Smooth muscle cell of bladder (primary cell): ENCODE measurements at places on chromosomes 1 and 21. TPM values are rescaled to one million over a fixed set of nuclear protein-coding genes. Genes with fewer than 3 reads are reported as not detected.

The KRTAP19-1 gene
- total RNA-seq: not detected in 2 replicates

The NBPF20 gene
- 1.6 and 2.0 TPM in 2 replicates for total RNA-seq

The ZNF697 gene
- 8.7 and 10.2 TPM in 2 replicates for total RNA-seq

The TAF5L gene
- 11.9 and 14.1 TPM in 2 replicates for total RNA-seq

The MAGI3 gene
- total RNA-seq: 9.4 and 9.8 TPM in 2 replicates

The ANKRD65 gene
- 0.28 and 0.46 TPM in 2 replicates for total RNA-seq

The CA14 gene
- total RNA-seq: not detected in 2 replicates

The GREM2 gene
- total RNA-seq: 7.8 and 10.0 TPM in 2 replicates

The OR2AK2 gene
- total RNA-seq: not detected in 2 replicates

The KDF1 gene
- not detected in 2 replicates for total RNA-seq

The GSTM5 gene
- total RNA-seq: 8.5 and 13.3 TPM in 2 replicates

The BGLAP gene
- 0.09 and 0.14 TPM in 2 replicates for total RNA-seq

The PRRC2C gene
- total RNA-seq: 26.2 and 34.9 TPM in 2 replicates

The TRAF3IP3 gene
- total RNA-seq: under 0.01 and 0.28 TPM in 2 replicates

The NME7 gene
- total RNA-seq: 12.2 and 17.7 TPM in 2 replicates

The MPL gene
- not detected in 2 replicates for total RNA-seq

The KCNK1 gene
- total RNA-seq: 6.7 and 9.5 TPM in 2 replicates

The PLA2G2A gene
- total RNA-seq: 0.28 and 0.46 TPM in 2 replicates

The PKLR gene
- total RNA-seq: under 0.01 TPM in 1 of 2 replicates, not detected in the other

The ACTA1 gene
- total RNA-seq: not detected in 2 replicates

The UMODL1 gene
- total RNA-seq: 0.09 and 0.14 TPM in 2 replicates

The RWDD3 gene
- total RNA-seq: 12.2 and 15.3 TPM in 2 replicates

The FABP3 gene
- total RNA-seq: 58.3 and 116 TPM in 2 replicates

The CALML6 gene
- 0.28 TPM in 2 replicates for total RNA-seq

The REN gene
- 0.14 and 0.28 TPM in 2 replicates for total RNA-seq

The STIL gene
- total RNA-seq: 1.7 and 2.6 TPM in 2 replicates

The TNFSF18 gene
- under 0.01 TPM in 1 of 2 replicates, not detected in the other for total RNA-seq

The RGS8 gene
- total RNA-seq: not detected in 2 replicates

The RXFP4 gene
- total RNA-seq: not detected in 2 replicates

The OR2T11 gene
- not detected in 2 replicates for total RNA-seq

The C1QTNF12 gene
- total RNA-seq: 0.83 and 1.3 TPM in 2 replicates

The GPA33 gene
- total RNA-seq: not detected in 2 replicates

The SPRR5 gene
- not detected in 2 replicates for total RNA-seq

The OLIG2 gene
- not detected in 2 replicates for total RNA-seq

The HSD3B2 gene
- not detected in 2 replicates for total RNA-seq

The CR1 gene
- total RNA-seq: not detected in 2 replicates

The FAM163A gene
- under 0.01 TPM in 2 replicates for total RNA-seq

The PAPPA2 gene
- total RNA-seq: 3.8 and 9.3 TPM in 2 replicates

The PPP2R5A gene
- 17.3 and 23.5 TPM in 2 replicates for total RNA-seq

The CNN3 gene
- total RNA-seq: 409 and 568 TPM in 2 replicates

The TTC22 gene
- not detected in 2 replicates for total RNA-seq

The C1QA gene
- total RNA-seq: not detected in 2 replicates

The PTPN7 gene
- not detected in 2 replicates for total RNA-seq

The IL19 gene
- total RNA-seq: 0.28 TPM in 1 of 2 replicates, not detected in the other

The HNRNPCL2 gene
- not detected in 2 replicates for total RNA-seq

The TSPEAR gene
- not detected in 2 replicates for total RNA-seq

The FRRS1 gene
- 23.8 and 31.7 TPM in 2 replicates for total RNA-seq

The NBPF26 gene
- total RNA-seq: 13.4 and 21.1 TPM in 2 replicates

The ANKRD34A gene
- total RNA-seq: 0.14 and 0.18 TPM in 2 replicates

The RGL1 gene
- 33.1 and 33.9 TPM in 2 replicates for total RNA-seq

The BMP8B gene
- total RNA-seq: not detected in 2 replicates

The PARK7 gene
- total RNA-seq: 338 and 358 TPM in 2 replicates

The PGBD5 gene
- 0.57 and 0.83 TPM in 2 replicates for total RNA-seq

The C1orf116 gene
- under 0.01 TPM in 1 of 2 replicates, not detected in the other for total RNA-seq

The FAM72A gene
- 3.5 and 4.1 TPM in 2 replicates for total RNA-seq

The NUF2 gene
- total RNA-seq: 0.92 and 1.3 TPM in 2 replicates
